ENCODE measurements at places on chromosomes 11 and 22.

GRCh38 chr22:24427500-24428164 is at the start of gene ADORA2A:
Gene ADORA2A (plus strand): TSS chr22:24427599. CDS start chr22:24433405, 5,806 bp downstream.
- DNase-seq, result no peak

DNA sequence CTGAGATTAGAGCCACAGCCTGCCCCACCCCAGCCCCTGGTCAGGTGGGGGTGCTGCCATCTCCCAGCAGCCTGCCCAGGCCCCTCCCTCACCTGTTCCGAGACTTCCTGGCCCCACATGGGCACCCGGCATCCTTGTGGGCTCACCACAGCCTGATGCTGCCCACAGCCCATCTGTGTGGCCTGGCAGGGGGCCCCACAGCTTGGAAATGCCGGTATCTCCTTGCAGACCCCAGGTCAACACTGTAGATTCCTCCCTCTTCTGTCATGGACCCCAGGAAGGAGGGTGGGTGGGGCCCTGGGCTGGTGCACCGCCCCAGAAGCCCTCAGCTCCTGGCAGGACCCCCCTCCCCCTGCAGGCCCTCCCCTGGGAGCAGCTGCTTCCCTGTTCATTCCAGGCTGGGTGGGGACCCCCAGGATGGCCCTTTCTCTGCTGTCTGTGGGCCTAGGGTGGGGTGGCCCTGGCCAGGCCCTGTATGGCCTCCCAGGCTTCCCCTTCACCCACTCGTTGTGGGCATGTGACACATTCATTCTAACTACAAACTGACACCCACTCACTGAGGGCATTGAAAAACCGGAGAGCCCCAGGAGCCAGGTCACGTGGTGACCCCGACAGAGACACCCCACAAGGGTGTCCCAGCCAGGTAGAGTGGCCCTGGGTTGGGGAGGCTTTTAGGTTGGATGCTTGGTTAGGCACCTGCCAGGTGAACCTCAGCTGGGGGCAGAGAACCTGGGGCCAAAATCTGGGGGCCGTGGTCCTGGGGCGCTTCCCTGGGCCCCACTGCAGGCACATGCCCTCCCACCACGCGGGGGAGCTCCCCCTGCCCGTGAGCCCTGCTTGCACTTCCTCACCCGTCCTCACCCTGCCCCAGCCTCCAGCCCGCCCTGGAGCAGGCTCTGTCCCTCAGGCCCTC is 44.1 kb upstream of the CCDC188 start:
- no peak for DNase-seq

DNA sequence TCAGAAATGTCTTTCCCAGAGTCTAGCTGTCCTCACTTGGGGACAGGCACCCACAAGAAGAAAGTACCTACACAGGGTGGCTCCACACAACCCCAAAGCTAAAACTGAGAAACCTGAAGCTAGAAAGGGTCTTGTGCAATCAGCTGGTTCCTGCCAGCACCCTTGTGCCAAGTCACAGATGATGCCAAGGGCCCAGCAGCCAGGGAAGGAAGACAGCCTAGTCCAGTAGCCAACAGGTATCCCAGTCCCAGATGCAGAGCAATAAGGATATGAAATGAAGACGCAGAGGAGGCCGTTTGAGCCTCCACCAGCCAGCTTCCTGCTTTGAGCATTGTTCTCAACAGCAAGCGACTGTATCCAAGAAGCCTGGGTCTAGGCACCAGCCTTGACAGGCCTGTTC is 6.1 kb downstream of the PLEKHA7 start:
- DNase-seq, result no peak

GRCh38 chr11:124891373-124891861 is 6.2 kb downstream of the ROBO4 start:
- no peak for DNase-seq

- no peak for DNase-seq
Observed at GRCh38 chr11:44622721-44623258, 57.3 kb downstream of the CD82 start.

DNA sequence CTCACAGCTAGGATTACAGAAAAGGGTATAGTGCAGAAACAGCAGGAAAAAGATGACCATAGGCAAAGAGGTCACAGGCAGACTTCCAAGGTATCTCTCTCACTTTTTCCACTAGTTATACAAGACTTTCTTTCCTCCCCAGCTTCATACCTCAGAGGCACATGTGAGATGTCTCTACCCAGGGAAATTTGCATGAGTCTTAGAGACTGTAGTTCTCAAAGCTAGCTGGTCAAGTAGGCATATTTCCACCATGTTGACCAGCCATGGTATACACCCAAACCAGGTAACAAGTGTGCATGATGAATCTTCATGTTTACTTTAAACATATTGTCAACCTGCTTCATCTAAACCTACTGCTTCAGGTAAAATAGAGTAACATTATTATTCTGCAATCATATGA is 27.9 kb downstream of the PRMT3 start:
- DNase-seq, result no peak

DNA sequence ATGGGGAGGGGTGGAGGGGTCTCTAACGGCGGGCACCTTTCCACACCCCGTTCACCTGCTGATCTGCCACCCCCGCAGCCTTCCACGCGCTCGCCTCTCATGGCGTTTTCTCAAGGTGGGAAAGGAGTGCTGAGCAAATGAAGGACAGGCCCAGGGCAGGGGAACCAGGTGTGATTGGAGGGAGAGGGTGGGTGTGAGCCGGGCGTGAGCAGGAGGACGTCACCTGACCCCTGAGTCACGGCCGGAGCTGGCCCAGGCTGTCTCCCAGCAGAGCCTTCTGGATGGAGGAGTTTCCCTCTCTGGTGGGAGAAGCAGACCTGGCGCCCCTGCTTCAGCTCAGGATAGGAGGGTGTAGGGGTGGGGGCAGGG is 14.0 kb upstream of the ARHGAP8 start:
- no peak for DNase-seq

DNA sequence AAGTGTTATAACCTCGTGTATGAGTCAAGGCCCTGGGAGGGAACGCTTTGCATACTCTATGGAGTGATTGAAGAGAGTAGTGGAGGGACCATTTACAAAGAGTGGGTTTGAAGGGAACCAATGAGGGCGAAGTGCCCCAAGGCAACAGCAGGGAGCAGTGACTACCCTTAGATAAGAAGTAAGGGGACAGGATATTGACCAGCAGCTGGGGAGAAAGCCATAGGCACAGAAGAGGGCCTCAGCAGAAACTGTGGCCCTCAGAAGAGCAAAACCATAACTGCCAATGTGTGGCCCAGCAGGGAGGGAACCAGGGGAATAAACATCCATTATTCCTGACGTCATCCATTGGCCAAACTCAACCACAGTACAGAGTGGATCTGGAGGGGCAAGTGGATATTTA is 24.7 kb downstream of the PARVA start:
- DNase-seq, result no peak

DNA sequence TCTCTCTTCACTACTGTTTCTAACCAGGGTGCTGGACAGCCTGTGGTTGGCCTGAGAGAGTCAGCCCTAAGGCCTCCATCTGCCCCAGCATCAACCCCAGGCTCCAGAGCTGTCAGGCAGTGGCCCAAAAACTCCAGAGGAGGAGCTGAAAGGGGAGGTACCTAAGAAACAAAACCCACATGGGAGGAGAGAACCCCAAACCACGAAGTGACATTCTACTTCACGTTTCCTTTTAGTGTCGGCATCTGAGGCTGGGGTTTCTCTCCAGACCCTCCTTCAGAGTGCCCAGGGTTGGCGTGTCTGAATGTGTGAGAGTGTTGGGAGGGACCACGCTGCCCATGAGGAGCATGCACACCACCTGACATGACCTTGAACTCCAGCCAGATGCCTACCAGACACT is 69.8 kb upstream of the NNMT start:
- DNase-seq, result no peak

GRCh38 chr11:69250186-69251056 is 43.5 kb upstream of the MYEOV start:
- peak; percentile 38 for DNase-seq

DNA sequence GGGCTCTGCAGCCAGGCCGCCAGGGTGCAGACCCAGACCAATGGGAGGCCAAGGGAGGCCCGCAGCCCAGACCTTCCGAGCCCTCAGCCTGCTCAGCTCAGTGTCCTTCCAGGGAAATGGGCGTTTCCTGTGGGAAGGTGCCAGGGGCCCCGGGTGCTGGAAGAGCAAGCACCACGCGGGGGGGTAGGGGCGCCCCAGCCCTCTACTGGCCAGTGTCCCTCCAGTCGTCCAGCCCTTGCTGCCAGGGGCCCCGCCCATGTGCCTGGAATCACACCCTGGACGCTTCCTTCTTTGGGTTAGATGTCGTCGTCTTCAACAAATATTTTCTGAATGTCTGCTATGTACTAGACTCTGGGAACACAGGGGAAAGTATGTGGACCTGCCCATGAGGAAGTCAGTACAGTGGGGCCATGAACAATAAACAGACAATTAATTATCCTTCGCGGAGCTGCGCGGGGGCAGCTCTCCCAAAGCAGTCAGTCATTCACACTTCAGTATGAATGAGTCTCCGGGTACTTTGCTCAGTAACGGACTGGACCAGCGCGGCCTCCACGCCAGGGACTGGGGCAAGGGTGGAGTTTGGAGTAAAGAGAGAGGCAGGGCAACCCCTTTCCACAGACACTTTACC is 60.2 kb downstream of the CDKN1C start:
- no peak for DNase-seq

DNA sequence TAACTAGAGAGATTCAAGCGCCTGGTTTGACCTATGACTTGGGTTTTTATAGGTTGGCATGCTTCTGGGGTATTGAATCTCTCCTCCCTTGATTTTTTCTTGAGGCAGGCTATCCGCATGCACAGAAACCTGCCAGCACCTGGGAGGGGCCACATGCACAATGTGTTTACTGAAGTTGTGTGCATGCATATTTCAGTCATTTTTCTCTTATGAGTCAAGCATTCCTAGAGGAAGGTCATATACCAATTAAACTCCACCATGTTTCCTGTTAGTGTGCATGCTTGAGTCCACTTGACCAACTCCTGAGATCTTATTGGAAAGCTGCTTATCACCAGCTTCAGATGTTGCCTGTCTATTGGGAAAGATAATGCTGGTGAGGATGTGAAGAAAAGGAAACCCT is 1718.4 kb downstream of the LRRC4C start:
- DNase-seq, result no peak

GRCh38 chr11:123330071-123330470 is 100.0 kb upstream of the GRAMD1B start:
- DNase-seq, result no peak

GRCh38 chr11:46682773-46683752 is 17.4 kb downstream of the ARHGAP1 start:
- DNase-seq, result no peak

DNA sequence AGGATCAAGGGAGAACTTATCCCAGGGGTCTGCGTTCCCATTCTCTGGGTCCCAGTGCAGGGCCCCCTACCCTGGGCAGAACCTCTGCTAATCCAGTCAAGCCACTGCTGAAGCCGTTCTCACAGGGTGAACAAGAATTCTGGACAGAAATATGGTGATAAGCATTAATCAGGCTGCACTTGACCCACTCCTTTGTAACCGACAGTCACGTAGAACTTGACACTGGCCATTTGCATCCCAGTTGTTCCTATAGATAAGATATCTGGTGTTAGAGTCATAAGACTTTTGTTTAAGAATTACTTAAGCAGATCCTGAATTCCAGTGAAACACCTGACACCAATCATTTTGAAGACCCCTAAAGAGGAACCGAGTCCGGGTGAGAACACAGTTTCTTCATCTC is 107.5 kb upstream of the THY1 start:
- no peak for DNase-seq

DNA sequence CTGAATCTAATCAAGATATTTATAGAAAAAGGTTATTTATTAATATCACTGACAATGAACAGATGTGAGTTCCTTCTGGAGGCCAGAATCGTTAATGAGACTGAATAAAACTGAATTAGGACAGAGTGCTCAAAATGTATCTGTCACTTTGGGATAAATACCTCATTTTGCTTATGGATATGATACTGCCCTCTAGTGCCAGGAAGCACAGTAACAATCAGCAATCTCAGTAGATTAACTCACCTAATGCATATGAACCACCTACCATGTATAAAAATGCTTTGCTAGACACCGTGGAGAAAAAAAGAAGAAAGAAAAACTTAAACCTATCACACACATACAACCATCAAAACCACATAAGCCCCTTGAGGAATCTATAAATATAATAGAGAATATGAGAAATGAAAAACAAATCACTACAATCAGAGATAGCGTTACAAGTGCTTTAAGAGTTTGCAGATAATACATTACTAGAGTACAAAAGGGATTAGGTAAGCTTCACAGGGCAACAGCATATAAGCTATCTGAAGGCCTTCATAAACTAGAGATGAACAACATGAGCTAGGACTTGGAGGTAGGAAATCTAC is 117.4 kb downstream of the SGSM3 start:
- DNase-seq, result no peak

DNA sequence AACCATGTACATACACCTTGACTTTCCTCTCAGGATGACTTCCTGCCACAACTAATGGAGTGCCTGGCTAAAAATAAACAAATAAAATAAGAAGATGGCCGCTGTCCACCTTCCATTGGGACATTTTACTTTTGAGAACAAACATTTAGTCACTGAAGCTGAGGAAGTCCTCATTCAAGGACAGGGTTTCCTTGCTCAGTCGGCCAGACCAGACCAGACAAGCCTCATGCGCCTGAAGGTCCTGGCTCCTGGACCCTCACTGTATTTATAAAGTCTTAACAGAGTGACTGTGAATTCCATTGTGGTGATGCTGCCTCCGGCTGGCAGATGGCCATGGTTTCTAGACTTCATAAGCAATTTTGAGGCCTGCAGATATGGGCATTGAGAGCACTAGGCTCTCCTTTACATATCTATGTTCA is 114.5 kb downstream of the MAML2 start:
- no peak for DNase-seq

DNA sequence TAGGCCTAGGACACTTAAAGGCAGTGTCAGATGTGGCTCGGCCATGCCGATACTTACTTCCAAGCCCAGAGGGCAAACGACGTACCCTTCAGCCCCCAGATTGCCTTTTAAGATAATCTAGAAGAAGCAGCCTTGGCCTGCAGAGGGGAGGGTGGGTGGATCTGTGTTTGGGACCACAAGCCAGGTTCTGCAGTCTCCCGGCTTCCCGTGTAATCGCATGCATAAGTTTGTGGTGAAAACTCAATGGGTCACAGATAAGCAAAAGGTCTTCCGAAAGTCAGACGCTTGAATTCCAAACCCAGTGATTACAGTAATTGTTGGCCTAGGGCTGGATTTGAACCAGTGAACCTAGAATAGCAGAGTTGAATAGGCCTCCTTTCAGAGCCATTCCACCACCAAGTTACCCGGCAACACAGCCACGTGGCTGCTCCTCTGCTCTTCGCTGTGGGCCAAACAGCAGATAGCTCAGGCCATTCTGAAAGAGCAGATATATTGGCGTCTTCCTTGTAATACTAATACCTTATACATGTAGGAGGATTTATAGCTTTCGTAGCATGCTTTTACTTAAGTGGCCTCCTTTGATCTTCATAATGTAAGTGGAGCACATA is 170.8 kb upstream of the CADM1 start:
- no peak for DNase-seq

- DNase-seq, result no peak
Observed at GRCh38 chr11:40882301-40882700, 577.2 kb downstream of the LRRC4C start.

- DNase-seq, result no peak
Observed at GRCh38 chr11:122002926-122003325, 113.1 kb downstream of the BLID start.

- DNase-seq, result no peak
Observed at GRCh38 chr11:65355776-65356393, 1.3 kb downstream of the TIGD3 start.

Data from left forelimb (tissue), 1 donor.